HS-5 (cell line): ENCODE measurements at places on chromosomes 13 and 19.

DNA sequence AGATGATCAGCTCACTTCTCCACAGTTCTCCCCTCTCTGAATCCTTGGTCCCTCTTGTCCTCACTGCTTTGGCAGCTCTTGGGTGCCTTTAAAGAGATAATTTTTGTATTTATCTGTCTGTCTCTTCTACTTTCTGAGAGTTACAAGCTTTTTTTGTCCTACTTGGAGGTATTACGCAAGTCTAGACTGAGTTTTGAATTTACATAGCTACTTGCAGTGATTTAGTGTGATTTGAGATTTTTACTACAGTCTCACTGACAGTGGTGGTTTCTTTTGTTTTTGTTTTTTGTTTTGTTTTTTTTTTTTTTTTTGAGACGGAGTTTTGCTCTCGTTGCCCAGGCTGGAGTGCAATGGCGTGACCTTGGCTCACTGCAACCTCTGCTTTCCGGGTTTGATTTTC is 22.1 kb downstream of the URI1 start:
- DNase-seq: no peak

DNA sequence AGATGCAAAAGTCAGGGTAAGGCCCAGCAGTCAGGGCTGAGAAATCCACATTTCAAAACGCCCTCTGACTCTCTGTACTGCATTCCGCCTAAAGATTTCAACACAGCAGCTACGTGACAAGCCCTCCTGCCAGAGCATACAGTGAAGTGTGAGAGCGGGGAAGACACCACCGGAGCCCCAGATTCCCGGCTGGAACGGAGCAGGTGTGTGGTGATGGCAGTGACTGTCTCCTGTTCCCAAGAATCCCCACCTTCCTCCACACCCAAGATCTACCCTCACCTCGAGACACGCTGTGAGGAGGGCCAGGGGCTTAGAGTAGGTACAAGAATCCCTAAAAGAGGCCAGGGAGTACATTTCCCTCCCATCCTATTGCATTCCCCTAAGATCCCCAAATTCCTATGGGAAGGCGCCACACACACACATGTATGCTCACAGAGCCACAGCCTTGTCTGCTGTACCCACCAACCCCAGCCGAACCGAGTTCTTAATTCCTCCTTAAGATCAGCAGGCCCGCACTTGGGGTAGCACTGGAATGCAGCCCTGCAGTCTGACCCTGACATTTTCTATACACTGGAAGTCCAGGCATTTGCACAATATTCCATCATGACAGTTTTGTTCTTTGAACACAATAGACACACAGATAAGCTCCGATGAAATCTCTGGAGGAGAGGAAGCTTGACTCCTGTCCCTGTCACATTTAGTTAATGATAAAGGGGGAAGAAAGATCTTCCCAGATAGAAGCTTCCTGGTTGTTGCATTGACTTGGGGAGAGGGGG is 102.9 kb downstream of the FOXO1 start:
- DNase-seq: no peak

DNA sequence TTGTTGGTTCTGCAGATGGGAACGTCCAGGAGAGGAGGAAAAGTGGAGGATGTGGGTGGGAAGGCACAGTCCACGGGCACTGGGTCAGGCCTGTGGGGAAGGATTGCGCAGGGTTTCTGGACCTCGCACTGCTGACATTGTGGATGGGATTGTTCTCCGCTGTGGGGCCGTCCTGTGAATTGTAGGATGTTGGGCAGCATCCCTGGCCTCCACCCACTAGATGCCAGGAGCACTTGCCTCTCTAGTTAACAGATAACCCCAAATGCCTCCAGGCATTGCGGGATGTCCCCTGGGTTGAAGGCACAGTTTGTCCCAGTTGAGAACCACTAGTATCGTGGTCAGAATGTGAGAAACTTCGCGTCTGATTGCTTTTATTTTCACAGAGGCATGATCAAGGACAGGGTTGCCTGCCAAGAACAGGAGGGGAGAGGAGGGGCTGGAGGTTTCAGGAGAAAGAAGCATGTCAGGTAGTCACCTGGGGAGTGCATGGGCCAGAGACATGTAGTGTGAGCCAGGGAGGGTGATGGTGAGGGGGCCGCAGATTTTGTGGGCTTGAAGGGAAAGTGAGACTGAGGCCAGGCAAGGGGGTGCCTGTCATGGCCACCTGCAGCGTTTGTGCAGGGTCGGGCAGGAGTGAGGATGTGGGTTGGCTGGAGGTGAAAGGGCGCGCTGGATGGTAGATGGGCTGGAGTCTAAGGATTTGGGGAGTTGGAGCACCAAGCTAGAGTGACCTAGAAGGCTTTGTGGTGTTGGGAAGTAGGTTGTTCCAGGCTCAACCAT is 3.2 kb downstream of the ZNF628 start:
- DNase-seq: no peak

- DNase-seq: no peak
Observed at GRCh38 chr19:11685676-11686650, 52.8 kb downstream of the ZNF823 start.

- DNase-seq: no peak
Observed at GRCh38 chr13:52931131-52931530, 82.7 kb upstream of the PCDH8 start.

GRCh38 chr13:84479656-84480055 is 597.4 kb upstream of the SLITRK1 start:
- DNase-seq: no peak

- DNase-seq: peak; percentile 18
Observed at GRCh38 chr19:16373532-16373931, 48.9 kb downstream of the KLF2 start.

- no peak for DNase-seq
Observed at GRCh38 chr13:59279576-59279975, 884.2 kb downstream of the DIAPH3 start.

- DNase-seq: no peak
Observed at GRCh38 chr13:31276421-31276820, 76.6 kb downstream of the B3GLCT start.

DNA sequence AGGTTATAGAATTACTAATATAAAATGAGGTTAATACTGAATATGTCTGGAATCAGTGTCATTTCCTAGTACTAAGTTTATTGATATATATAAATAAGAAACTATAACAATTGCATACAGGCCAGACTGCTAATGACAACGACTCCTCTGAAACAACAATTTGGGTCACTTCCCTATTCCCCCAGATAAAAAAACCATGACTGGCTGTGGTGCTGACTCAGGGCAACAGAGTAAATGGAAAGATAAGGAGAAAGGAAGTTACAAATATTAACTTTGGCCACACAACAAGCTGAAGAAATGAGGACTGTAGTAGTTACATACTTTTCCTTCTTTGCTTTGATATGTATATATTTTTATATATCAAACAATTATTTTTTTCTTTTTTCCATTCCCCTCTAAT is 263.7 kb upstream of the PCDH9 start:
- no peak for DNase-seq

GRCh38 chr13:47472516-47472915 is 528.6 kb downstream of the SUCLA2 start:
- DNase-seq: no peak

GRCh38 chr19:48513289-48514122 is 1.9 kb upstream of the LMTK3 start:
- DNase-seq: no peak

DNA sequence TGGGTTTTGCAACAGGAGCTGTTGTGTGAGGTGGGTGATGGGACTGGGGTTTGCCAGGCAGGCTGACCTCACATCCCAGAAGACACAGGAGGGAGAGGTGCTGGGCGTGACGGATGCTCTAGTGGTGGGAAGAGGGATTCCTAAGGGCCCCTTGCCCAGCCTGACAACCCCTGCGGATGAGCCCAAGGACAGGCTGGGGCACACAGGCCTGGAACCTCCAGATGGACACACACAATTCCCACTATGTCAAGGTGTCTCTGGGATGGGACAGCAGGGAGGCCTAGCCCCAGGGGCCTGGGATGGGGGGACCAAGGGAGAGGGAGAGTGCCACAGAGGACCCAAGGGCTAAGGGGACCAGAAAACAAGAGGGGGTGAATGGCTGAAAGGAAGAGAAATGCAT is 191.5 kb downstream of the ZNF536 start:
- DNase-seq: no peak

DNA sequence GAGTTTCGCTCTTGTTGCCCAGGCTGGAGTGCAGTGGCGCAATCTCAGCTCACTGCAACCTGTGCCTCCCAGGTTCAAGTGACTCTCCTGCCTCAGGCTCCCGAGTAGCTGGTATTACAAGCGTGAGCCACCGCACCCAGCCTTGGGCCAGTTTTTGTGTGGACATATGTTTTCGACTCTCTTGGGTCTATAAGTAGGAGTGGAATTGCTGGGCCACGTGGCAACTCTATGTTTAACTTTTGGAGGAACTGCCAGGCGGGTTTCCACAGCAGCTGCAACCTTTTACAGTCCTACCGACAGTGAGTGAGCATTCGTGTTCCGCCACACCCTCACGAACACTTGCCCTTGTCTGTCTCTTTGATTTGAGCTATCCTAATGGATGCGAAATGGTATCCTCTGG is 44.9 kb downstream of the BICRA start:
- no peak for DNase-seq

GRCh38 chr13:85381082-85381481 is 418.1 kb downstream of the SLITRK6 start:
- no peak for DNase-seq

- DNase-seq: no peak
Observed at GRCh38 chr19:31255831-31256592, 93.2 kb downstream of the TSHZ3 start.
